ENCODE measurements at places on chromosomes 3 and 15.

GRCh38 chr3:88707837-88708236 lies 399.6 kb upstream of the EPHA3 start:
- no peak overlapping the region for H3K27ac ChIP-seq
- DNase-seq, result no peak
- no peaks in the 10 kb centered on the region for H3K27me3 ChIP-seq
- no peaks in the 10 kb centered on the region for H3K4me1 ChIP-seq
- H3K4me3 ChIP-seq, result no peak overlapping the region

GRCh38 chr3:191020730-191021396 lies 158.4 kb upstream of the GMNC start:
- H3K27me3 ChIP-seq, result no peaks in the 10 kb centered on the region
- no peak overlapping the region for H3K27ac ChIP-seq
- DNase-seq, result no peak
- H3K4me1 ChIP-seq, result no peaks in the 10 kb centered on the region
- no peaks in the 10 kb centered on the region for H3K36me3 ChIP-seq

GRCh38 chr3:62500556-62501288 lies 127.4 kb upstream of the FEZF2 start:
- H3K36me3 ChIP-seq, result no peaks in the 10 kb centered on the region
- no peaks in the 10 kb centered on the region for H3K4me1 ChIP-seq
- no peak overlapping the region for H3K27ac ChIP-seq
- no peak for DNase-seq
- no peak overlapping the region for H3K4me3 ChIP-seq

DNA sequence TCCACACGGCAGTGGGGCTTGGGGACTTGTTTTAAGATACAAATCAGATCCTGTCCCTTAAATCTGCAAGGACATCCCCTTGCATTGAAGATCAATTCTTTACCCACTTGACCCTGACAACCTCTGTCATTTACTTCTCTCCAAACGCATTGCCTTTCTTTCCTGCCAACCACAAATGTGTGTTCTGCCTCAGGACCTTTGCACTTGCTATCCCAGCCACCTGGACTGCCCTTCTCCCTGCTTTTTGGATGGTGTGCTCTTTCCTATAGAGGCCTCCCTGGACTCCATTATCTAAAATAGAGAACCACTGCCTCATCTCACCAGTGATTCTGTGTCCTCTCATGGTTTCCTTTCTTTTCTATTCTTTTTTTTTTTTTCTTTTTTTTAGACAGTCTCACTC lies 1.5 kb upstream of the RPL29 start:
- H3K27ac ChIP-seq, result peak overlapping the region; percentile 28
- no peaks in the 10 kb centered on the region for H3K36me3 ChIP-seq
- no peak overlapping the region for H3K4me3 ChIP-seq
- DNase-seq, result no peak
- H3K4me1 ChIP-seq, result peaks cover 11% of the 10 kb centered on the region

DNA sequence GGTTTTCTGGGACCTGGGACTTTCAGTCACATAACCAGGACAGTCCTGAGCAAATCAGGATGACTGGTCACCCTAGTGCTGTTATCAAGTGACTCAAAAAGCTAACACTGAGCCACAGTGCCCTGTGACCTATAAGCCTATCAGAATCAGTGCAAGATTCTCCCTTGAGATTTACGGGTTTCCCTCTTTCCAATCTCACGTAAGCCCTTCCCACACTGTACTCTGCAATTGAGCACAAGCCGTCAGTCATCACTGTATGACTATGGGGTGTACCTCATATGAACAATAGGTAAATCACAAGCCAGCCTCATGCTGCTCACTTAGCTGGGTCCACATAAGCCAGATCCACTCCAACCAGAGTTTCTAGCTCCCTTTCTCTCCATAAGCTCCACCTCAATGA lies 21.0 kb upstream of the CLDN18 start:
- H3K27me3 ChIP-seq, result no peaks in the 10 kb centered on the region
- H3K36me3 ChIP-seq, result no peaks in the 10 kb centered on the region
- peaks cover 9% of the 10 kb centered on the region for H3K4me1 ChIP-seq
- H3K27ac ChIP-seq, result peak overlapping the region; percentile 98
- H3K4me3 ChIP-seq, result no peak overlapping the region
- peak; percentile 61 for DNase-seq

GRCh38 chr15:79028411-79028964 lies 62.1 kb downstream of the RASGRF1 start:
- no peak overlapping the region for H3K27ac ChIP-seq
- no peaks in the 10 kb centered on the region for H3K4me1 ChIP-seq
- DNase-seq, result peak; percentile 64
- H3K4me3 ChIP-seq, result no peak overlapping the region

DNA sequence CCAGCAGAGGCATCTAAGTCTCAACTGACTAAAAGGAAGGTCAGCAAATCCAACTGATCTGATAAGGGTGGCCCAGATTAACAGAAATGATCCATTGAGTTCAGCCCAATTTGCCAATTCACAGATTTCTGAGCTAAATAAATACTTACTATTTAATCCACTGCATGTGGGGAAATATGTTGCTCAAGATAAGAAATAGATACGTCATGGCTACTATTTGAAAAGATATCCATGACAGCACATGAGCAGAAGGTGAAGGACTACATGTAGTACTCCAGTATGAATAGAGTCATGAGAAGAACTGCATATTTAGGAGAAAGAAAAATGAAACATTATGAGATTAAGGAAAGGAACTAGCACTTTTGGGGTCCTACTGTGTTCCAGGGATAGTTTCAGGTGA lies 332.4 kb downstream of the ARPP21 start:
- H3K36me3 ChIP-seq, result no peaks in the 10 kb centered on the region
- no peaks in the 10 kb centered on the region for H3K4me1 ChIP-seq
- no peak overlapping the region for H3K4me3 ChIP-seq
- no peaks in the 10 kb centered on the region for H3K27me3 ChIP-seq
- no peak overlapping the region for H3K27ac ChIP-seq
- DNase-seq, result no peak

DNA sequence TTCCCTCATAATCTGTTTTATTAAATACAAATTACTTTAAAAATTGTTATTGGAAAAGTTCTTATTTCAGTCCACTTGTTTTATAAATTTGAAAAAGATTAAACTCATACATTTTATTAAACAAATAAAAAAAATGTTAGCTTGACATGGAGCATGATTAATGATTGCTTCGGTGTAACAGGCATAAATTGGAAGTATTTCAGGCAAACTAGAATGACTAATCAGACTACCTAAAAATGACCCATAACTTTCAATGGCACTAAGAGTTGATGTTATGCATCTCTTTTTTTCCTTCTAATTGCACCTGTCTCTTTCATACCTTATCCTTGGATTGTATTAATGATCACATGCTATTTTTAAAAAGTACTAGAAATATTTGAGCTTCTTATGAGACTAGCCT lies 343.3 kb downstream of the ZNF385D start:
- DNase-seq, result no peak
- no peaks in the 10 kb centered on the region for H3K4me1 ChIP-seq
- no peak overlapping the region for H3K4me3 ChIP-seq
- H3K27ac ChIP-seq, result no peak overlapping the region

DNA sequence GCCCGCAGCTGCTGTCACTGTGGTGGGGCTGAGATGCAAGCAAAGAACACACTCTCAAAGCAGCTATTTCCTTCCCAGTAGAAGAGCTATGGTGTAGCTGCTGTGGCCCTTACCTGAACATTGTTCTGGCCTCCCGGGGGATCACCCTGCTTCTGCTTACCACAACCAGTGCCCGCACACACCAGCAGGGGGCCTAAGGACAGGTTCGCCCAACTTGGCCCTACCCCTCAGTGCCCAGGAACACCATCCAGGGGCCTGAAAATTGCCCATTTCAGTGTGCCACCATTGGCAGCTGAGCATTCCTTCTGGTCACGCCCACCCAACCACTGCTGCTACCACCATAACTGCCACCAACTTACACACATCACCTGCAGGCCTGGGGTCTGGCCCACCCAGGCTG lies 113.0 kb downstream of the TP63 start:
- no peak for DNase-seq
- no peak overlapping the region for H3K4me3 ChIP-seq
- H3K27ac ChIP-seq, result no peak overlapping the region
- no peaks in the 10 kb centered on the region for H3K27me3 ChIP-seq
- H3K36me3 ChIP-seq, result no peaks in the 10 kb centered on the region
- H3K4me1 ChIP-seq, result no peaks in the 10 kb centered on the region

DNA sequence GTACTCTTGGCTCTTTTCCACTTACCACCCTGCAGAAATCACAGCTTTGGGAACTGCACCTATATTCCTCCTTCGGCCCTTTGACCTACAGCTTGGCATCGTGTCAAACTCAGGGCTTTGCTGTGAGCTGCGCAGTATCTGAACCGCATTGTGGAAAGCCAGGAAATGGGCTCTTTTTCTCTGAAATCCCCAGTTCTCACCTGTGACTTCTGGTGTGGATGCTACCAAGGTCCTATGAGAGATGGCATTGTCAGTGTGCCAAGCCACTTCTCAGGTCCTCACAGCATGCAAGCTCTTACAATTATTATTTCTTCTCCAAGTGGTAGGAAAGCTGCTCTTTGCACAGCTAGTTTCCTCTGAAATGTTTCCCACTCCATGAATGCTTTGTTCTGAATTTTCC lies 450.6 kb upstream of the TBL1XR1 start:
- H3K27me3 ChIP-seq, result no peaks in the 10 kb centered on the region
- no peak overlapping the region for H3K27ac ChIP-seq
- no peaks in the 10 kb centered on the region for H3K36me3 ChIP-seq
- H3K4me3 ChIP-seq, result no peak overlapping the region
- no peak for DNase-seq
- no peaks in the 10 kb centered on the region for H3K4me1 ChIP-seq

DNA sequence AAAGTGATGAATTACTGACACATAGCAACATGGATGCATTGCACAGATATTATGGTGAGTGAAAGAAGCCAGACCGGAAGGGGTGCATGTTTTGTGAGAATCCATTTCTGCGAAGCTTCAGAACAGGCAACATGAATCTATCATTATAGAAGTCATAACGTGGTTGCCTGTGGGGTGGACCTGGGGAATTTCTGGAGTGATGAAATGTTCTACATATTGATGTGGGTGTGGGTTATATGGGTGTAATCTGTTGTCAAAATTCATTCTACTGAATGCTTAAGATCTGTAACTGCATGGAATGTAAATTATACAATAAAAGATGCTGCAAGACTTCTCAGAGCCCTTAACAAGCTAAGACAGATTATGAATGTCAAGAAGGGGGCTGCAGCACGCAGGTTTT lies 25.2 kb upstream of the TSPAN3 start:
- no peaks in the 10 kb centered on the region for H3K27me3 ChIP-seq
- H3K27ac ChIP-seq, result no peak overlapping the region
- no peaks in the 10 kb centered on the region for H3K4me1 ChIP-seq

DNA sequence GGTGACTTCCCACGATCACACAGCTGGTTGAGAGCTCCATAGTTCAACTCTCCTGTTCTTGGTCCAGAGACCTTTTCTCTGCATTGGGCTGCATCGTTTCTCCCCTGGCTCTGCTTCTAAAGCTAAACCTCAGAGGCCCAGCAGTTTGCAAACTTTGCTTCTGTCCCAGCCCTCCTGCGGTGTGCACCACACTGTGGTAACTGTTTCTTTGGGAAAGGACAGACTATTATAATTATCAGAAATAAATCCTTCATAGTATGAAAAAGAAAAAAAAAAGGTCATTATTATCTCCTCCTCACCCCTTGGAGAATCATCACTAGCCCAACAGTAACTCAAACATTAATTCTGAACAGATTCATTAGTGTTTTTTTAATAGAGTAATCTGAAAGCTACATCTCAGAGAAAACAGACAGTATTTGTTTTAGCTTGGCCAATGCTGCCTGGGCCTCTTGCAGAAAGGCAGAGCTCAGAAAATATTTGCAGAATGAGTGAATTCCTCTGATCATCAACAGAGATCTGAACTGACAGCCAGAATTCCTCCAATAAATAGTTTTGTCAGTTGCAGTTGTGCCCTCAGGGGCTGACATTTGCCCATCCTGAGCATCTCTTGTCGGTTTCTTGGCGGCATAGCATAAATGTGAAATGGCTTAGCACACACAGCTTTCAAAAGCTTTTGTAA lies 52.9 kb downstream of the BFSP2 start:
- no peaks in the 10 kb centered on the region for H3K27me3 ChIP-seq
- no peak overlapping the region for H3K4me3 ChIP-seq
- H3K36me3 ChIP-seq, result no peaks in the 10 kb centered on the region

- peaks cover 4% of the 10 kb centered on the region for H3K27me3 ChIP-seq
- no peaks in the 10 kb centered on the region for H3K36me3 ChIP-seq
- H3K4me1 ChIP-seq, result peaks cover 33% of the 10 kb centered on the region
Observed at GRCh38 chr3:14647976-14648955, 3.3 kb upstream of the CCDC174 start.

GRCh38 chr3:69172058-69172457 lies 49.7 kb upstream of the LMOD3 start:
- no peaks in the 10 kb centered on the region for H3K36me3 ChIP-seq
- H3K27me3 ChIP-seq, result no peaks in the 10 kb centered on the region
- no peak for DNase-seq
- H3K4me3 ChIP-seq, result no peak overlapping the region
- H3K4me1 ChIP-seq, result peaks cover 13% of the 10 kb centered on the region
- H3K27ac ChIP-seq, result peak overlapping the region; percentile 10

- H3K27ac ChIP-seq, result no peak overlapping the region
- H3K27me3 ChIP-seq, result no peaks in the 10 kb centered on the region
- H3K4me1 ChIP-seq, result no peaks in the 10 kb centered on the region
- no peak overlapping the region for H3K4me3 ChIP-seq
Observed at GRCh38 chr3:1847571-1847970, 251.1 kb upstream of the CNTN4 start.

DNA sequence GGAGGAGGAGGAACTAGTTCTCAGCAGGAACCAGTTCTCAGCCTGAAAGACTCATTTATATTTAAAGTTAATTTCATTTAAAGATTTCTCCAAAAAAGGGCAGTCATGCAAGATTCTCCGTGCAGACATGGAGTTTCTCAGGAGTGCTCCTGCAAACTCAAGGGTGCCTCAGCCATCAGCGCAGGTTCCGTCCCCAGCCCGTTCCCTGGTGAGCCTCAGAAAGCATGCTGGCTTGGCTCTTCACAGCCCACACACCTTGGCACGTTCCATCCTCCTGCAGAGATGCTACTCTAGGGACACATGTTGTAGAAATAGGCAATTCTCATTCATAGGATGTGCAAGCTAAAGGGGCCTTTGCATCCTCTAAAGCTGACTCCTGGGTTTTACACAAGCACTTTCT lies 123.0 kb downstream of the LIPC start:
- no peaks in the 10 kb centered on the region for H3K27me3 ChIP-seq
- peaks cover 19% of the 10 kb centered on the region for H3K4me1 ChIP-seq
- H3K4me3 ChIP-seq, result no peak overlapping the region
- no peaks in the 10 kb centered on the region for H3K36me3 ChIP-seq
- no peak for DNase-seq

GRCh38 chr3:43153216-43154083 lies 47.6 kb upstream of the POMGNT2 start:
- peaks cover 9% of the 10 kb centered on the region for H3K4me1 ChIP-seq
- H3K27ac ChIP-seq, result no peak overlapping the region
- H3K4me3 ChIP-seq, result no peak overlapping the region
- no peaks in the 10 kb centered on the region for H3K36me3 ChIP-seq

- no peak overlapping the region for H3K4me3 ChIP-seq
- no peak overlapping the region for H3K27ac ChIP-seq
- no peak for DNase-seq
Observed at GRCh38 chr3:168026764-168027163, 69.0 kb downstream of the GOLIM4 start.

Data from hepatocyte (in vitro differentiated cells).